ENCODE measurements at places on chromosomes 4 and X.

- DNase-seq: peak; percentile 60
These were observed 6.5 kb downstream of the RPL39 start for GRCh38 chrX:119784747-119785446.

- DNase-seq: no peak
These were observed 213.2 kb downstream of the RASL11B start for GRCh38 chr4:53075162-53075785.

DNA sequence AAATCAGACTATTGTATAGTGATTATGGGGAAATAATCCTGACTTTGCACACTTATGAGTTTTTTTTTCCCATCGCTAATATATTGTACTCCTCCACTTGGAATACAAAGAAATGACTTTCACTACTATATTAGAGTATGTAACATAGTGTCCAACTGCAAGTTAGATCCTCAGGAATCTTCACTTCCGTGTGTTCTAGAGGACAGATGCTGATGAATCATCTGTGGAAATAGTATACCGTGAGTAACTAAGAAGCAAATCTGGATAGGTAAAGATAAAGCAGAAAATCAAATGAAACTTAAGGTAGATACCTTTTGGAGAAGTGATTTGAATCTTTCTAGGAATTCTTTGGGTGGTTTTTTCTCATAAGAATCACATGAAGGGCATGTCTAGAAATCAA, 8.3 kb downstream of the IL21 start:
- no peak for DNase-seq

- no peak for DNase-seq
These were observed 13.8 kb downstream of the GPC4 start for GRCh38 chrX:133401536-133401935.

DNA sequence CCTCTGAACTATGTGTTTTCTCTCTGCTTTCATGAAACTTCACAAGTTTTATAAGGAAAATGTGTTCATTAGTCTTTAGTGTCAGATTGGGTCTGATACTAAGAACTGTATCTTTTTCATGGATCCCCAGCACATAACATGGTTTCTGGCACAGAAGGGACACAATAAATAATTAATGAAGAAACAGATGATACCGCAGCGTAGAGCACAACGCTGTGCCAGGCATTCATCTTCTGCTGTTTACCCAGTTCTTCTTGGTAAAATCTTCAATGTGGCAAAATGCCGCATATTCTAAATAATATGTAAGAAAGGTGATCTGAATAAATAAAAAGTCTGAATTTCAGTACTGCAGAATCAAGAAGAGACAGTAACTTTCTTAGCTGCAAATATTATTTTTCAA, 12.3 kb downstream of the SCARB2 start:
- DNase-seq: no peak

GRCh38 chr4:142293536-142293935, 552.6 kb downstream of the INPP4B start:
- no peak for DNase-seq

GRCh38 chrX:2330487-2330886, 170.3 kb downstream of the DHRSX start:
- DNase-seq: no peak

DNA sequence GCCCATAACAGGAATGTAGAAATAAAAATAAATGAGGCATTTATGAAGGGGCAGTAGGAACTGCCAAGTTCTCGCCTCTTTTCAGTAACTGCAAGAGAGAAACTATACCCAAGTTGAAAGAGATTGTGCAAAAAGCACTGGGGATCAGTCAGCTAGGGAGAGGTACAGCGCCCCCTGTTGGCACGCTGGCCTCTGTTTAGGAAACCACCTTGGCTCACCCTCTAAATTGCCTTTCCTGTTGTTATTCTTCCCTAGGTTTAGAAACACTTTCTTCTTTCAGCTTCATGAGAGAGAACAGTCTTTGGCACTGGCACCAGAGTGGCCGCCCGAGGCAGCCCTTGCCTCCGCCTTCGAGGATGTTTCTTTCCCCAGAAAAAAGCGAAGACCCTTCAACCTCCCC, 348.5 kb downstream of the MID1IP1 start:
- DNase-seq: peak; percentile 64

- no peak for DNase-seq
These were observed 23.6 kb downstream of the NYX start for GRCh38 chrX:41470706-41471105.

DNA sequence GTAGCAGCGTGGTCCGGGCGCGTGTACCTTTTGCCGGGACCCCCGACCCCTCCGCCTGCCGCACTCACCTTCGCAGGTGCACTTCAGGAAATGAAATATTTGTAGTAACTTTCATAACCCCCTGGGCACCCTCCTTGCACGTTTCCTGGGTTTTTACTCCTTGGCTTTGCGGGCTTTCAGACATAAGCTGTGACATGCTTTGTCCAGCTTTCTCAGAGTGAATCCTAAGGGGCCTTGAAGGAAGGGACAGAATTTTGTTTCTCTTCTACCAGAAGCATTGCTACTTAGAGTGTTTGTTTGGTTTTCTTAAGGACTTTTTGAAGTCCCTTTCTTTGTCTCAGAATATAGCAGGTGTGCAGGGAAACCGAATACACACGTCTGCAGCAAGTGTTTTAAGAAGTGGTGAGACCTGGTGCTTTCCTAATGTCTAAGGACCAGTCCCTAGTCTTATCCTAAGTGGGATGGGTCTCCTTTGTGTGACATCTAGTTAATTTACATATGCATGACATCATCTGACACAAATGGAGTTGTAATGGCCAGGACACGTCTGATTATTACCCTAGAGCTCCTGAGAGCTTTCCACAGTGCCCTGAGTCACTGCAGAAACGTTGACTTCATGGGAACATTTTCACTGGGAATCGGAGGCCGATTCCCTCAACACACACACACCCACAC, 1.3 kb downstream of the FAM149A start:
- DNase-seq: no peak

DNA sequence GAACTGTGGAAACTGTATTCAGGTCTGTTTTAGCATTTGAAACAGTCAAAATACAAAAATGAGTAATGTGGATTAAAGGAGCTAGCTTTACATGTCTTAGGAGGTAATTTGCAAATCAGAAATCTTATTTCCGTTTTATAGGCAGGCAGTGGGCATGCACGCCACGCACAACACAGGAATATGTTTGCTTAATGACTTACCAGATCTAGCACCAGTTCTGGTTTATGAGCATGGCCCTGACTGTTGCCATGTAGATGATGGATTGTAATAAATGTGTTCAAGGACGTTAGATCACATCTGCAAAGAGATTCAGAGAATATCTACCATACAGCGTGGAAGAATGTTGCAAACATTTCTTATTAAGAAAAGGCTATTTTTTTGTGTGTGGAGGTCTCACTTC, 344.5 kb upstream of the NR3C2 start:
- no peak for DNase-seq

GRCh38 chr4:55382488-55383003, 13.2 kb upstream of the TMEM165 start:
- no peak for DNase-seq

GRCh38 chr4:180512801-180513475, 1730.3 kb upstream of the TENM3 start:
- DNase-seq: no peak

DNA sequence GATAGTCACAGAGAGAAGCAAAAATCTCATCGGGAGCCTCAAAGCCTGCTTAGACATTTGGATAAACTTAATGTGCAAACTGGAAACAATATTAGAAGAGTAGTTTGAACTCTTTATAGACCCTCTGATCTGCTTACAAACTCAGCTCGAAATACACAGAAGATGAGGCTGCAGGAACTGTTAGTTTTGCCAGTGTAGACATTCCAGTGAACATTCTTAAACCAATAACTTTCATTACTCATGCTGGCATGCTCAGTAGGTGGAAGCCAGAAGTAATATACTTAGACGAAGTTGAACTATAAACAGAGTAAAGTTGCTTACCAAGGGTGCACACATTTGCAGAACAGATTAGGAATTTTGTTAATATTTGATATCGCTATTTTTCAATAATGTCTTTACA, 303.5 kb downstream of the ANKRD50 start:
- DNase-seq: no peak

DNA sequence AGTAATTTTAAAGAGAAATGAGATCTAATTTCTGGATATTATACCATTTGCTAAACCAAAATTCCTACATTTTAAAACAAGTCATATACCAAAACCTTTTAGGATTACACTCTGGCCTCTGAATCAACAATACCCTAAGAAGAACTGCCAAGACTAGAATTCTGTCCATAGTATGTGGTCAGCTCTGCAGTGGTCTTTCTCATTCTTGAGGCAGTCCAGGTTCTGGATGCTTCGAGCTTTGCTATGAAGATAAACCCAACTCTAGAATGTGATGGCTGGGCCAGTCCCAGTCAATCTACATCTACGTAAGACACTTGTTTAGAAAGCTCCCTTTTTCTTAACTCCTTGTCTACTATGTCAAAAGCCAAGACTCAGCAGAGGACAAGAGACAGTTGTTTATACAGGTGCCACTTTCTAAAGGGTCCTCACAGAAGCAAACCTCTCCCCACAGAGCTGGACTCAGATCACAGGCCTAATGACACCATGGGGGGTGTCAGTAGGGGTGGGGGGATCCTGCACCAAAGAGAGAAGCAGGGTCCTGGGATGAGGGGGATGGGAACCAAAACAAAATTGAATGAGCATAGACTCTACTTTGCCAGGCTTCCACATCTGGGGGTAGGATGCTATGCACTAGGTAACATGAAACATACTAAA, 63.2 kb downstream of the SH3RF1 start:
- DNase-seq: no peak

- no peak for DNase-seq
These were observed 5.9 kb upstream of the ANK2 start for GRCh38 chr4:113043591-113043990.

DNA sequence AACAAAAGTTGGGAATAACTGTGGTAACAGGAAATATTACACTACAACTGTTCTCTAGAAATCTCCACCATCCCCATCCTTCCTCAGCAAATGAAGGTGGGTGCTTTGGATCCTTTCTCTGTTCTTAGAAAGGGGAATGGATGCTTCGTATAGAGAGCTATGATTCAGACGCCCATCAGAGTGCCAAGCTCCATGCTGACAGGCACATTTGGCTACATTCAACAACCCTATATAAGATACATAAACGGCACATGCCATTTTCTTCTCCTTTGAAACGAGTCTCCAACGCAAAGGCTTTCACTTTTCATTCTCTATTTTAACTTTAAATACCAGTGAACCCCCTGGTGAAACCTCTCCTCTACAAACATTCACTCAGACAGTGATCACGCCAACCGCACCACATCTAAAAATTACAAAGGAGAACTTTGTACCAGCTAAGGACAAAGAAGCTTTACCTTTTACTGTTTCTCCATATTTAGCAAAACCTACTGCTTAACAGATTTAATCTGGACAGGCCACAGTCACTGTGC, 172.5 kb downstream of the TSPAN5 start:
- DNase-seq: no peak

- no peak for DNase-seq
These were observed 254.2 kb downstream of the ADAMTS3 start for GRCh38 chr4:72314869-72315268.

DNA sequence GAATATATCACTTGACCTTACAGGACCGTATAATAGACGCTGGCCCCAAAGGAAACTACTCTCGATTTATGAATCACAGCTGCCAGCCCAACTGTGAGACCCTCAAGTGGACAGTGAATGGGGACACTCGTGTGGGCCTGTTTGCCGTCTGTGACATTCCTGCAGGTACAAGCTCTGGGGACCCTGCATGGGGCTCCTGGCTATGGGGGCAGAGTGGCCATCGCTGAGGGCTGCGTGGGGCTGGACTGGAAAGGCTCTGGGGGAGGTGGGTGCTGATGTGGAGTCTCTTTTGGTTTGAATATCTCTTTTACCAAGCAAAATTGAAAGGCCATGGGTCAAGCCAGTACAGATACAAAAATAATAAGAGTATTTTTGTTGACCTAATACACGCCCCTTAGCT, 33.9 kb downstream of the NELFA start:
- DNase-seq: no peak

DNA sequence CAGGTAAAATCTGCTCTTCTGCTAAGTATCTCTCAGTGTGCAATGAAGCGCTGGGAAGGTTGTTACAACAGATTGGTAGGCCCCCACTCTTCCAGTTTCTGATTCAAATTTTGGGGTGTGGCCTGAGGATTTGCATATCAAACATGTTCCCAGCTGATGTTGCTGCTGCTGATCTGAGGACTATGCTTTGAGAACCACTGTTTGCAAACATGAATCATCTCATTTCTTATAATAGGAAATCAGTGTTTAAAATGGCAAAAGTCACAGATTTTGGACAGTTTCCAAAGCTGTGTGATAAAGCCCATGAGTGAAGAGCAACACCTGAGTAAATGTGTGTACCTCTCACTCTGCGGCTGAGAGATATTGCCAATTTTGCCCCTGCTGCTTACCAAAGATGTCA, 36.2 kb upstream of the NDNF start:
- no peak for DNase-seq

GRCh38 chrX:12911122-12911470, 4.7 kb downstream of the TLR8 start:
- no peak for DNase-seq

DNA sequence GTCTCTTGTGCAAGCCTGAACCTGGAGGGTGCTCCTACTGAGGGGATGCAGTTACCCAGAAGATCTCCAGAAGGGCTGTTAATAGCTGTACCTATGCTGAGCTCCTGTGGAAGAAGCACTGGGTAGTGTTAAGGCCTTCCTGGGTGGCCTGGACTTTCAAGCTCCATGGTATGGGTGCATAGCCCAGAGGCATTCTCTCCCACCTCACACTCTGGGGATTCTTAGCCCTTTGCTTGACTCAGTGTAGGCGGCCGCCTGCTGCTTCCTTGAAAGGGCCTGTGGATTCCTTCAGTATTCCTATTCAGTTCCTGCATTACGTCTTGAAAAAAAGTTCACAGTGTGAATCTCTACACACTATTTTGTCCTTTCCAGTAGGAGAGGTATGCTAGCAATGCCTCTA, 235.7 kb upstream of the MAGEB16 start:
- no peak for DNase-seq
